Nephron progenitor cell (in vitro differentiated cells): ENCODE measurements at places on chromosomes 12 and 14.

DNA sequence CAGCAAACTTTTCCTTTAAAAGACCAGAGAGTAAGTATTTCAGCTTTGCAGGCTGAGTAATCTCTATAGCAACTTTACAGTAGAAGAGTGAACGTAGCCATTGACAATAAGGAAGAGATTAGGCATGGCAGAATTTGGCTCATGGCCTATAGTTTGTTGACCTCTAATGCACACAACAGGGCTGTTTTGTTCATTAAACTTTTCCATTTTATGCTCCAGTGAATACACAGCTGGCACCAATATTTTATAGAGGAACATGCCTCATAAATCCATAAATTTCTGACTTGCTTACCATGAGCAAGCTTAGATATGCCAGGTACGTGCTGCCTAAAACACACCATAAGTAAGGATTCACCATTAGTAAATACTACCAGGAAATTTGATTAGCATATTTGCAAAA is 609.0 kb upstream of the STXBP6 start:
- no peak for DNase-seq

- no peak for DNase-seq
These were observed 2.0 kb downstream of the ANO4 start for GRCh38 chr12:100796621-100797020.

- DNase-seq = no peak
These were observed 2.1 kb upstream of the TUBA1A start for GRCh38 chr12:49190974-49191373.

DNA sequence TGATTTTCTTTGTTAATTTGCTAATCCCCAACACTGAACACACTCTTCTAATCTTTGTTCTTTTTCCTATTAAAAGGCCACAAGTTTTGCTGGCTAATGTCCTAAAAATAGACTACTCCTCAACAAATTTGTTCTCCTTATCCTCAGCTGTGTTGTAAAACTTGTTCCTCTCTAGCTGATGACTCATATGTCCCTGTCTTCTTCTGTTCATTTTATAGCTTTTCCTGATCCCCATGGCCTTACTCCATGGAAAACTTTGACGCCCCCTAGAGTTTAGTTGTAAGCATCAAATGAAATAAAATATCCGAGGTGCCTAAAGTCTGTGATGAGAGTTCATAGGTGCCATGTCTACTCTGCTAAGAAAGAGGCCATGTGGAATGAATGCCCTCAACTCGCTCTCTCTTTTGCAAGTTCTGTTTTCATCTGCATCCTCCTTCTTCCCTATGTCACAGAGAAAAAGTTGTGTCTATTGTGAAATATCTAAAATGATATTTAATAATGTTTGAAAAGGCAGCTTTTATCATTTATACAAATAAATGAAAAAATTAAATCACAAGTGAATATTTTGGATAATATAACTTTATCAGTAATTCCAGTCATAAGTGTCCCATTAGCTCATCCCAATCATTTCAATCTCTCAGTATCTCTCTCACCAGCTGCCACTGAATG is 237.9 kb downstream of the IPO8 start:
- DNase-seq = no peak

DNA sequence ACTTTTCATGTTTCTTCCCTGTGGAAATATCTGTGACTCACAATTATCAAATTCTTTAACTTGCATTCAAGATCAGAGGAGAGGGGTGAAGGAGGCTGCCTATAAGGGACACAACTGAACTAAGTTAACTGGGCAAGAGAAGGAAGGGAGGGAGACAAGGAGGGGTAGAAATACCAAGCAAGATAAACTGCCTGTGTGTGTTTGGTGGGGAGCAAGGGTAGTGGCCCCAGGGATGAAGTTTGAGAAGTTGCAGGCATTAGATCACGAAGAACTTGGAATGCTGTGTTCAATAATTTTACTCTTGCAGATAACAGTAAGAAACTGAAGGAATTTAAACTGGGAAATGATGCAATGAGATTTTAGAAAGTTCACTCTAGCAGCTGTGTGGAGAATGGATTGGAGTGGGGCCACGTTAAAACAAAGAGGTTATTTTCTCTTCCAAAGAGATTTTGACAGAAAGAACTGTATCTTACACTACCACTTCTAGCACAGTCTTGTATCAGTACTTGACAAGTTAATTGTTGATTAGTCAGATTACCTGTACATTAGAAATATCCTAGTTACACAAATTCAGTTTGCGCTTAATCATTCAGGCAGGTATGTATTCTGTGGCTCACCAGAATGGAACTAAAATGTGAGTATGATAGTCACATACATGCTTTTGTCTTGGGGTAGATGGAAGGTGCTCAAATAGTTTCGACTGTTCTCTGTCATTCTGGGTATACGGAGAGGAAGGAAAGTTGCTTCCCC is 7.4 kb downstream of the PKP2 start:
- DNase-seq = no peak

- no peak for DNase-seq
These were observed 24.0 kb downstream of the MAP1LC3B2 start for GRCh38 chr12:116583129-116583694.

DNA sequence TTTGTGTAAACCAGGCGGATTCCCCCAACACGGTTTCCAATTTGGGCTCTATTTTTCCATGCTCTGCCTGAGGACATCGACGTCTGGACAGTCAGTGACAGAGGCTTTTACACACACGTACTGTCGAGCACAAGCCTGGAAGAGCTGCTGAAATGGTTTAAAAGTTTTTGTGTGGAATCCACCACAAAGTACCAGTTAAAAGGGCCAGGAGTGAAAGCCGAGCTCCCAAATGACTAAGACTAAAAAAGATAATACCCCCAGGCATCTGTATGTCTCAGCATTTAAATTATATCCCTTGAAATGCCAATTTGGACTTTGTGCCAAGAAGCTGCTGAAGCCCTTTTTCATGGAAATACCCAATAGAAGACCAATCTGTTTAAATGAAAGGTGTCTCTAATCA is 173.2 kb downstream of the EGLN3 start:
- no peak for DNase-seq

GRCh38 chr14:31239741-31240140 is 32.1 kb upstream of the HECTD1 start:
- no peak for DNase-seq

DNA sequence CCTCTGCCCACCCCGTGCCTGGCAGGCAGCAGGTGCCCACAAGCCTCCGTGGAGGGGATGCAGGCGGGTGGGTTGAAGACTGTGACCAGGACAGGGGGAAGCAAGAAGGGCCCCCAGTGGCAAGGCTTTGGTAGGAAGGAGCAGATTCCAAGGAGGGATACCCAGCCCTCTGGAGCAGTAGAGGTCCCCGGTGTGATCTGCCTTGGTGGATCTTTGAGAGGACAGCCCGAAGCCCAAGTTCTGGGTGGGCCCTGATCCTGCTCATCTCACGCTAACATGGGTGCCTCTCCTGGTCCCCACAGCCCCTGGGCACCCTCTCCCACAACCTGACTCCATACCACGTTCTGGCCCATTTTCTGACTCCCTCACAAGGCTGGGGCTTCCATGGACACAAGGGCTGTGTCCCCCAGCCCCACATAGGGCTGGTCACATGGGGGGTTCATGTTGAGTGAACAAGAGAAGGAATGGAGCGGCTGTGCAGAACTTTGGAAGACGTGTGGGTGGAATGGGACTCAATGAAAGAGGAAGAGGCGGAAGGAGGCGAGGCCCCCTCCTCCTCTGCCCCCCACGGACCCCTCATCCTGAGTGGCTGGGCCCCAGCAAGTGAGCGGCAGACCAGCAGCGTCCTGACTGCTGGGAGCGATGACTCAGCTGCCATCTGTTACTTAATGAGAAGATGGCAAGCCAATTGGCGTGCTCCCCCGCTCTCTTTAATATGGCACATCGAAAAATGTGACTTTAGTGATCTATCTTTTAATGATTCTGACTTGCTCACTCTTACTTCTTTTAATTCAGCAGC is 77.0 kb upstream of the BCL11B start:
- DNase-seq = no peak

DNA sequence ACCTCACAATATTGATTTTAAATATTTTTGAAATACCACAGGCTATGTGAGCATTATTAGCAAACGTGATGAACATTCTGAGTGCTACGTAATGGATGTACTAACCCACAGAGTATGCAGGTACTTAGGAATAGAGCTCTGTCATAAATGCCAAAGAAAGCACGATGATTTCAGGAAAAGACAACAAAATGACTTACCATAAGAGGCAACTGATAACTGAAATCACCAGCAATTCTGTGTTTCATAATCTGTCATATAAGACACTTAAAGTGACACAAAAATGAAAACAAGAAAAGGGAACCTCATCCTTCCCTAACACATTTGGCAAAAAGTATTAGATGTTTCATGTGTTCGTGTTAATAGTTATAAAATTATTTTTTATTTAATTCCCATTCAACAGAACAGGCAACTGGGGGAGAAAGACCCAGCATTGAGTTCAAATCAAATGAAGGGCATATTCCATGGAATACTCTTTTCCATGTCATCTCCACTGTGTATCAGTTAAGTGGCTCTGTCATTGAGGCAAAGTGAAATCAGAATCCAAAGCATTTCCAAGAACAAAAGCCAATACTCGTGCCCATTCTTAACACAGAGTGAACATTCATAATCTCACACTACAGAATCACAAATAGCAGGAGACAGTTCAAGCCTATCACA is 30.4 kb downstream of the ARMH4 start:
- no peak for DNase-seq
